NCI-H1930 (cell line): ENCODE measurements at places on chromosomes 2 and 18.

GRCh38 chr2:74053959-74054715 is 69.4 kb downstream of the TET3 start:
- no peak for DNase-seq

GRCh38 chr2:178473373-178473772 is 5.0 kb downstream of the FKBP7 start:
- no peak for DNase-seq

DNA sequence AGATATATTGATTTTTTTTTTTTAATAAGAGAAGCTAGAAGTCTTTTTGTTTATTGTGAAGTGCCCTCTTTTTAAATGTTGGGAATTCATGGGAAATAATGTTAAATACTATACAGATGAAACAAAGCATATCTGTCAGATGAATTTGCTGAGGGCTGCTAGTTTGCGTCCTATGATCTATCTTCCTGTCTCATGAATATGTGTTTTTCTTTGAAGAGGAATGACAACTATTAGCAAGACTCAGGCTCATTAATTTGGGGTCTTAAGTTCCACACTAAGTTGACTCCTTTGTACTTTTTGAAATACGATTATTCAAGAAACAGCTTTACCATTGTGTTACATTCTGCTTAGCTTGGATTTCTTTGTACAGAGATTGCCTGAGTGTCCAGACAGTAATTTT is 57.9 kb downstream of the AGFG1 start:
- no peak for DNase-seq

DNA sequence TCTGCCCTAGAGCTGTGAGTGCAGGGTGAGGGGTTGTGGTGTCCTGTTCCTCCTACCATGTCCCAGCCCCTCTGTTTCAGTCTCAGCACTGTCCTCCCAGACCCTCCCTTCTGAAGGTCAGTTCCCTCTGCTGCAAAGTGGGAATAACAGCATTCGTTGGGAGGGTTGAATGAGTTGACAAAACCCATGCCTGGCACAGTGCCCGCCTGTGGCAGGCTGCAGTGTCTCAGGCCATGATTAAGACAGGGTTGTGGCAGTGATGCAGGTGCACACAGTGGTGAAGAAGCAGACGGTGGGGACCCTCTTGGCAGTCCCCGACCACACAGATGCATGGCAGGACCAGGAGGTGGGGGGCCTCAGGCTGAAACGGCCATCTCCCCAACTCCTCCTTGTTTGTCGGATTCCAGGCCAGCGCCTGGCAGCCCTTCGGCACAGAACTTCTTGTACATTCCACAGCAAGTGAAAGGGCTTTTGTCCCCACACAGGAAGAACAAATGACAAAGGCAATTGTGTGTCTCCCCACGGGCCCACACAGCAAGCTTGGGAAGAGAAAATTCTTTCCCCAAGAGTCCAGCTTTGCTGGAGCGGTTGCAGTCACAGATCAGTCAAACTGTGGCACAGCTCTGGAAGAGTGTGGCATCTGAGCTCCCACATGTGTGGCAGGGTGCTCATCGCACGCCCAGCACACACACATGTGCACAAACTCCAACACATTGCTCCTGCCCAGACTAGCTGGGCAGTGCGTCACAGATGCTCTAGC is 92.0 kb upstream of the MSH2 start:
- no peak for DNase-seq

- DNase-seq = no peak
Observed at GRCh38 chr2:145724311-145724898, 1204.5 kb upstream of the ZEB2 start.

GRCh38 chr18:3060667-3061580 is 48.0 kb upstream of the LPIN2 start:
- DNase-seq = no peak

- DNase-seq = no peak
Observed at GRCh38 chr2:164560181-164560792, 61.0 kb downstream of the GRB14 start.

- DNase-seq = no peak
Observed at GRCh38 chr2:201257381-201257955, 2.9 kb upstream of the CASP8 start.
